ENCODE measurements at places on chromosomes 5 and 9.

DNA sequence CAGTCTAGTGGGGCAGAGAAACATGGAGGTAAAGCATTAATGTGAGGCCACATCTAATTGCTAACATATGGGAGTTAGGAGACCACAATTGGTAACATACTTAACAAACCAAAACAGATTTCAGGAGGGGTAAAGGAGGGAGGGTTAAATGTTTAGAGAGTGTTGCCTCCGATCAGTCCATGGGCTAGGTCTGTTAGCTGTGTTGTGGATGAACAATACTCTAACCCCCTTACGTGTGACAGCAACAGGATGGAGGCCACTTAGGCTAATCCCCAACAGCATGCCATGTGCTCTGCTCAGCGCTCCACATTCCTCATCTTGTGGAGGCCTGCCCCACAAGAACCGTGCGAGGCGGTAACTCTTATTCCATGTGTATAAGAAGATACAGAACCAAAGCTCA, 167.0 kb downstream of the CRB2 start:
- DNase-seq, result no peak

DNA sequence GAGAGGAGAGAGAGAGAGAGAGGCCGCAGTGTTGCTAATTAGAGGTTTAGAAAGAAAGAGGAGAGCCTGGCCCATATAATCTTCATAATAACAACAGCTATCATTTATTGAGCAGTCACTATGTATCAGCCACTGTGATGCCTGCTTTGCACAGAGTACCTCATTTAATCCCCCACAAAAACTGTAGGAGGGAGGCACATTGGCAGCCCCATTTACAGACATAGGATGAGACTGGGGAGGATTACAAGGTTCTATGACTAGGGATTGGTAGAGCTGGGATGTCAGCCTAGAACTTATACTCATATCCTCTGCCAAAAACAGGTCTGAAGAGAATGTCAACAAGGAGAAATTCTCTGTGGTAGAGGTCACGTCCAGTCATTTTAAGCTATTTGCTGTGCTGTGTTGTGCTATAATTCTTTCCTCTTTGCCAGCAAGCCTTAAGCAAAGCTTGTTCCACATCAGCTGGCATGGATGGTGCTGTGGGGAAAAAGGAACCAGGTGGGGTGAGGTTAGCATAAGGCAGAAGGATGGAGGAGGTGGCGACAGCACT, 6.7 kb upstream of the GCNT4 start:
- no peak for DNase-seq

- no peak for DNase-seq
Measured at GRCh38 chr9:122394265-122395125, 23.7 kb downstream of the PTGS1 start.

DNA sequence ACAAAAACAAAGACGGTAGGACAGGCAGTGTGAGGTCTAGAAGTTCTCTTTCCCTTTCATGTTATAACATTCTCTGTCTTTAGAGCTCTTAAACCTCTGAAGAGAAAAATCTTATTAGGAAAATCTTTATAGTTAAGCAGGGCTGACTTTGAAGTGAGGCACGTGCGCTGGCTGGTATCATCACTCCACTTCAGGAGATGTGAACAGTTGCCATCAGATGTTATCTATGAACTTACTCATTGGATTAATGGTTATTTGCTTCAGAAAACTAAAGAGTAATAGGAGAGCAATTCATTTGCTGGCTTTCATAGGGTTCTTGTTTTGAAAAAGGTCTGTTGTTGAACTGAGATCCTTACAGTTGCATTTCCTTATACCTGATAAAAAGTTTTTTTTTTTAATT, 25.7 kb downstream of the LRRTM2 start:
- DNase-seq, result no peak

DNA sequence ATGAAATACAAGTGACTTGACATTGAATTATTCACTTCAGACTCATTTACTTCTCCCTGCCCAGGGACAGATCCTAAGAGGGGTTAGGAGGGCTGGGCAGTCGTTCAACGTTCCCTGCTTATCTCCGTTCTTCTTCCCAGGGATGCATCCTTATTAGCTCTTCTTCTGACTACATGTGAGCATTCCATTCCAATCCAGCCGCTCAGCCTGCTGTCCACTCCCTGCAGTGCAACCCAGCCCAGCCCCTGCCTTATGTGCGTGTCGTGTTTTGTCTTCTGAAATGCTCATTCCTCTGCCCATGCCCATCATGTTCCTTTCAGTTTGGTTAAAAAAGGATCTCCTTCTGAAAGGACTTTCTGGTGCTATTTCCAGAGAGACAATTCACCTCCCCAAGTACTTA, 64.7 kb upstream of the PALM2AKAP2 start:
- no peak for DNase-seq

- peak; percentile 96 for DNase-seq
Measured at GRCh38 chr9:120386390-120387131, 193.4 kb downstream of the CDK5RAP2 start.

- no peak for DNase-seq
Measured at GRCh38 chr5:180775624-180776023, 27.0 kb downstream of the MGAT1 start.

Data from NCI-H774 (cell line).